ENCODE measurements at places on chromosomes 11 and 22.

DNA sequence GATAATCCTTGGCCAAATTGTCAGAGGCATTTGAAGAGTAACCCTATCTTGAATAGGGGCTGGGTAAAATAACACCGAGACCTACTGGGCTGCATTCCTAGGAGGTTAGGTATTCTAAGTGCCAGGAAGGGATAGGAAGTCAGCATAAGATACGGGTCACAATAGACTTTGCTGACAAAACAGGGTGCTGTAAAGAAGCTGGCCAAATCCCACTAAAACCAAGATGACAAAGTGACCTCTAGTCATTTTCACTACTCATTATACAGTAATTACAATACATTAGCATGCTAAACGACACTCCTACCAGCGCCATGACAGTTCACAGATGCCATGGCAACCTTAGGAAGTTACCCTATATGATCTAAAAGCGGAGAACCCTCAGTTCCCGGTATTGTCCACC lies 964 bp upstream of the REXO2 start:
- peak; percentile 13 for DNase-seq

GRCh38 chr11:32297611-32298011 lies 137.7 kb downstream of the WT1 start:
- DNase-seq: peak; percentile 62

DNA sequence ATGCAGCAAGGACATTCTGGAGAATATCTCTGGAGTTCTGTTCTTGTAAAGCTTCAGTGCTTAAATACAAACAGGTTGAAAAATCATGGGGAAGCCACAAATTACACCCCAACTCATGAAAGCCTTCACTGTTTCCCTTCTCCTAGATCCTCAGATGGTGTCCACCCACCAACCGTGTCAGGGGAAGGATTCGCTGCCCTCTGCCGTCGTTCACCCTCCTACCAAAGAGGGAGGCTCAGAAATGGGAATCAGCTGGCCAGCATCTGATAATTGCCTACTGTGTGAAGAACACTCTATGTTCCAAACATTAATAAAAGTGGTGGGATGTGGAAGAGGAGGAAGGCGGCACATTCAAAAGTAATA lies 7.4 kb upstream of the HEPACAM start:
- DNase-seq: no peak

DNA sequence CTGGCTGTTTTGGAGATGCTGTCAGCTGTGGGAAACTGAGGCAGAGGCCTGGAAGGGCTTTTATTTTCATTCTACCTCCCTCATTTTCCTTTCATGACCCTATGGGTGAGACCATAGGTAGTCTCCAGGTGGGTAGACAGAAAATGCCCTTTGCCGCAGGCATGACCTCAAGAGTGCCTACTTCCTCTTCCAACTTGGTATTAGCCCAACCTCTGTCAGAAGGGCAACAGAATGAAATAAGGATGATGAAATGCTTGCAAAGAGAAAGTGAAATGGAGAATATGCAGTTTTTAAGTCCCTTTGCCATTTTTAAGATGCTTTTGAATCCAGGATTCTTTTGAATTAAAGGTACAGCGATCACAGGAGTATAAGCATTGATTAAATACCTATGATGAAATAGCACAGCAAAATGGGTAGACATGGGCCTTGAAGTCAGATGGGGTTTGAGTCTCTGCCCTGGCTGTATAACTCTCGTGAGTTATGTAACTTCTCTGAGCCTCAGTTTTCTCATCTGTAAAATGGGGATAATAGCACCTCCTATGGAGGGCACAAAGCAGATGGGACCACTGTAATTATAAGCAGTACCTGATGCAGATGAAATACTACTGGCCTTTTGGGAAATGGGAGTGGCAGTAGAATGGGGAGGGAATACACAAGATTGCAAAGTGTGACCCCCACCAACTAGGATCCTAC lies 3.7 kb downstream of the ASPHD2 start:
- DNase-seq: no peak

GRCh38 chr11:96254087-96254486 lies 88.9 kb downstream of the MAML2 start:
- no peak for DNase-seq

GRCh38 chr11:44990665-44991064 lies 40.0 kb upstream of the TP53I11 start:
- DNase-seq: no peak

All from hepatocyte (in vitro differentiated cells).